NCI-H2081 treated with DMSO at 0.1 percent for 48 hours (cell line): ENCODE measurements at places on chromosomes 6 and 20.

- DNase-seq, result no peak
These were observed 1.9 kb downstream of the PNRC1 start for GRCh38 chr6:89082486-89082891.

DNA sequence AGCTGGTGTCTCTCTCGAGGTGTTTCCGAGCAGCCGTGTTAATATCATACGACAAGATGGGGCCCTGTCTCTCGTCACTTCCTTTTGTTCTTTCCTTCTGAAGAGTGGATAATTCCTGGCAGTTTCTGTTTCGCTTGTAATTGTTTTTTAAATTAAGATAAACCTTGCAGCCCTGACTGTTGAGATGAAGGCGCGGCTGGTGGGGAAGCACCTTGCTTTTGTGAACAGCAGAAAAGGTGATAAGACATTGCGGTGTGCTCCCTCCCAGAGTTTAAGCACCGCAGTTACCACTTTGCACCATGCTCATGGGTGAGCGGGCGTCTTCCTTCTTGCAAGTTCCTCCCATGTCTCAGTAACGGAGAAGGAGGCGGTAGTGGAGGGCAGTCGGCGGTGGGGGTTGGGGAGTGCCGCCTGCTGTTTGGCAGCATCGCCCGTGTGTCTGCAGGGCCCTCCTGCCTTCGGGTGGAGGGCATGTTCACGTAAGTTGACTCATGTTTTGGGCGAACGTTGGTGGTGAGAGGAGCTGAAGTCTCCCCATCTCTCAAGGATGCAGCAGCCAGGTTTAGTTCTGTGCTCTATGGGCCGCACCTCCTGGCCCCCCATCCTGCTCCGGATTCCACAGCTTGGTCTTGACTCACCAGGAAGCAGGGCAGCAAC lies 345.9 kb downstream of the TAF4 start:
- no peak for DNase-seq

GRCh38 chr20:63835021-63835858 lies 4.2 kb upstream of the ZBTB46 start:
- DNase-seq, result no peak

GRCh38 chr6:145891126-145891525 lies 73.0 kb downstream of the SHPRH start:
- no peak for DNase-seq

GRCh38 chr20:56711018-56711417 lies 81.9 kb downstream of the TFAP2C start:
- no peak for DNase-seq

GRCh38 chr6:139679516-139680179 lies 305.2 kb upstream of the CITED2 start:
- no peak for DNase-seq

DNA sequence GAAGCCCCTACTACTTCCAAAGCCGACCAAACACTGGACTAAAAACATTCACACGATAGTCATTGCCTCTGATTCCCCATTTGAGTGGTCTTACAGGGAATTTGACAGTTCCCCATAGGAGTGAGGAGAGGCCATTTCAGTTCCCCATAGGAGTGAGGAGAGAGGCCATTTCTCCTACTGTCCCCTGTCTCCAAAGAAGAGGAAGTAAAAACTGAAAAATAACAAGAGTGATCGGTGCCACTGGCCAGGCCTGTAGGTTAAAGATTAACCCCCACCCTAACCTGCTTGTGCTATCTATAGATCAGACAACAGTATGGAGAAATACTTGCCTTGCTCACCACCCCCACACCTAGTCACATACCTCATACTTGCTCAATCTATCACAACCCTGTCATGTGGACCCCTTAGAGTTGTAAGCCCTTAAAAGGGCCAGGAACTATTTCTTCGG lies 204.0 kb upstream of the MOCS1 start:
- no peak for DNase-seq

DNA sequence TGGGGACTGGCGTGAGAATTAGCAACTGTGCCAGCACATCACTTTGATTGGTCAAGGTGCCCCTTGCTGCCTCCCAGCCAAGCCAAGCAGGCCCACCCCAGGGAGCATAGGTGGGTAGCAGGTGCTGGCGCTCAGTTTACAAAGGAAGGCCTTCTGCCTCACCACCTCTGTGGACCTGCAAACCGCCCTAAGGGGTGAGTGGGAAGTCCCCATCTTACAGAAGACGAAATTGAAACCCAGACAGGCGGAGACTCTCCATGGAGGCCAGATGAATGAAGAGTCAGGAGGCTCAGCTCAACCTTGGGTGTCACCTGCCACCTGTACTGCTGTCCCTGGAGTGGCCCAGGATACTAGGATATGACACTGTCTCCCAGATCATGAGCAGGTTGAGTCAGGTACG lies 21.5 kb upstream of the MAS1L start:
- DNase-seq, result no peak

GRCh38 chr6:122580737-122581136 lies 29.5 kb upstream of the PKIB start:
- no peak for DNase-seq

DNA sequence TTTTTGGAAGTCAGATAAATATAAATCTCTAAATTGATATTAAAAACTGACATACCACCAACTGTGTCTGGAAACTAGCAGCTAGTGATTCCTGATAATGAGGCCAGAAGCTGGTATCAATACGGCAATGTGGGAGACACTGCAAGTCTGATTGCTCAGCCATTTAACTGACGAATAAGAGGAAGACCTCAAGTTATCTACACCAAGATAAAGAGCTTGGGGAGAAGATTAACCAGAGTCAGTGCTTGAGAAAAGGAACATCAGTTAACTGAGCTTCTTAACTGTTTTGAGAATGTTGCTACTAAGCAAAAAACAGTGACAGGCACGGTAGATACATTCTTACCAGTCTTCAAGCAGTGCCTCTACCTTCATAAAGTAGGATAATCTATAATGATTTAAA lies 140.4 kb upstream of the TENT5A start:
- DNase-seq, result no peak

GRCh38 chr6:98944598-98945081 lies 3.1 kb downstream of the FBXL4 start:
- DNase-seq, result no peak

GRCh38 chr6:166516251-166516884 lies 70.1 kb downstream of the RAMACL start:
- DNase-seq, result no peak

DNA sequence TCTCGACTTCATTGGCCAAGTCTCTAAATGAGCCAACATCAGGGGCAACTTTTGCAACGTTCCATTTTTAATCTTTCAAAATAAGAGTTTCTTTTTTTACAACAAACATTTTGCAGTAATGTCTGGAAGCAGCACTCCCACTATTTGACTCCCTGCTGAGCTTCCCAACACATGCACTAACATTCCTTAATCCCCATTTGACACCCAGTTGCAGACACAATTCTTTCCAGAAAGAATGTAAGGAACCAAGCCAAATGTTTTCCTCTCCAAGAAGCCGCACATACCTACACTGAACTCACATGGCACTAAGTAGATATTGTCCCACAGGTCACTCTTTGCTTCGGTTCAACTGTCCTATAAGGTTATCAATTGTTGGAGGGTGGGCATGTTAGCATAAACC lies 165.6 kb downstream of the GRM1 start:
- no peak for DNase-seq

DNA sequence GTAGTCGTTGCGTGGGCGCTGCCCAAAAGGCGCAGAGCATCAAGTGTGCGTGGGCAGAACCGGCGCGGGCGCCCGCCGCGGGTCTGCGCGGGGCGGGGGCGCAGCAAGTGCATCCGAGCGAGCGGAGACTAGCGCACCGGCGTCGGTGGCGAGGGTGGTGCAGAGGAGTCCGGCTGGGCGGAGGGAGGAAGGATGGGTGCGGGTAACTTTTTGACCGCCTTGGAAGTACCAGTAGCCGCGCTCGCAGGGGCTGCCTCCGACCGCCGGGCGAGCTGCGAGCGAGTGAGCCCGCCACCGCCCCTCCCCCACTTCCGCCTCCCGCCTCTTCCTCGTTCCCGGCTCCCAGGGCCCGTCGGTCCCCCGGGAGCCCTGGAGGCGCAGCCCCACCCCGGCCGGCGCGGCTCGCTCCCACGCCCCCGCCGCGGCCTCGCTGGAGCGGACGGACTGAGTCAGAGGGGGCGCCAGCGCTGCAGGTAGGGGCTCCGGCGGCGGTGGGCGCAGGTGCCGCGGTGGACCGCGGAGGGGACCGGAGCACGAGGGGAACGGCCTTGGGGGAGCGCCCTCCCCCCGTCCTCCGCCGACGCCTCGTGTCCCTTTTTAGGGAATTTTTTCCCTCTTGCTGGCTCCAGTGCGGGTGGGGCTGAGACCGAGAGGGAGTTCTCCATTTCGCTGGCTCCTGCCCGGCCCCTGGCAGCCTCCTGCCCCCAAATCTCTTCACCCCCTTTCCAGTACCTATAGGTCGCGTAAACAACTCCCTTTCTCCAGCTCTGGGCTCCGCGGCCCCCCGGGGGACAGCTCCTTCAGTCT lies 1.6 kb upstream of the DBNDD2 start:
- no peak for DNase-seq

DNA sequence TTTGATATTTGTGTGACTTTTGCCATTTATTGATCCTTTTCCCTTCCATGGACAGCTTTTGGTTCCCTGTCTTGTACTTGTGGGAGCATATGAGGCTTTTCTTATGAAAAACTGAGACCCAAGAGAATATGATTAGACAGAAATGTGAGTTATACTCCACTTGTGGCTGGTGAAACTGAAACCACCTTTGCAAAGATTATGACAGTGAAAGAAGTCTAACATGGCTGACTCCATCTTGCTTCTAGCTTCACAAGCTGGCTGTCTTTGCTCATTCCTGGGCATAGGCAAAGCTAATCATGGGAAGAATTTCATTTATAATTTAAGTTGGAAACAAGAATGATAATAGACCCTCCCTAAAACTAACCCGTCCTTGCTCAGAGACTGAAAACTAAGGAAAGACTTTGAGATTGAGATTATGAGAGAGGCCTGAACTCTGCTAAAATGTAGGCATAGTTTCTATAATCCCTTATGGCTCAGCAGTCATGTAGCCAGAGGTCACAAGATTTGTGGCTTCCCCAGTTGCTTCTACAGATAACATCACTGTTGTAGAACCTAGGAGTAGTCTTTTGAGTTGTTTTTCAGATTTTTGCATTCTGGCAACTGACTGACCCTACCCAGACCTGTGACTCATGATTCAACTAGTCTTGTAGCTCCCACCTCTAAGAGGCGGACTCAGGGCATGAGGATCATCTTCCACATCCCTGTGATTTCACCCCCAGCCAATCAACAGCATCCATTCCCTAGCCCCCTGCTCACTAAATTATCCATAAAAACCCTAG lies 50.9 kb upstream of the CD2AP start:
- DNase-seq, result no peak

DNA sequence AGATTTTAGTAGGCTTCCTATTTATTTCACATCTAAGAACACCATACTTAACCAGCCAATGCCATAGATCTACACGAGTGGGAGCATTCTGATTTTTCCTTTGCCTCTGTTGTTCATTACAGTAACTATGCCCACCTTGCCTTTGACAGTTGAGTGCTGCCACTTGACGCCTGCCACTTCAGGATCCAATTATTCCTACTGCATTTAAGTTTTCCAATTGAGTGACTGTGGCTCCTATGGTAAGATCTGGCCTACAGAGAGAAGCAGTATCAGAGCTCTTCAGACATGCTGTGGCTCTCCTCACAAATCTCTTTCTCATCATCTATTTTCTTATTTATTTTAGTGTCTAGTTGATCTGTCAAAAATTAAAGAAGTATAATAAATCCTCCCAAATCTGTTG lies 403.0 kb upstream of the SPTLC3 start:
- DNase-seq, result no peak

GRCh38 chr6:16130437-16130891 lies 1.6 kb downstream of the MYLIP start:
- no peak for DNase-seq

DNA sequence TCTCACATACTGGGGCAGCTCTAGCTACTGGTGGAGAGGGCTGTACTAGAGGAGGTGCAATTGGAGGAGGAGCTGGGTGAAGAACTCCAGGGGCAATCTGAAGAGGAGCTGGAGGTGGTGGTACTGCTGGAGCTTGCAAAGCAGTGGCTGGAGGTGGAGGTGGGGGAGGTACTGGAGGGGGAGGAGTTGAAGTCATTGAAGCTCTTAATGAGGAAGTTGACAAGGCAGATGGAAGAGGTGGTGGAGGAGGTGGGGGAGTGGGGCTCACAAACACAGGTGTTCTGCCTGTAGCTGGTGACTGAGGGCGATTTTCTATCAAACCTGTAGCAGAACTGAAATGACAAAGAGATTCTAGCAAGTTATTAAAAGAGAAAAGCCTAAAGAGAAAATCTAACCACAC lies 77.6 kb downstream of the WASF1 start:
- no peak for DNase-seq

GRCh38 chr6:169499848-169500247 lies 202.0 kb downstream of the WDR27 start:
- no peak for DNase-seq

GRCh38 chr6:156866220-156867015 lies 89.2 kb downstream of the ARID1B start:
- no peak for DNase-seq

GRCh38 chr20:50428097-50428828 lies 81.9 kb upstream of the PTPN1 start:
- DNase-seq, result no peak

DNA sequence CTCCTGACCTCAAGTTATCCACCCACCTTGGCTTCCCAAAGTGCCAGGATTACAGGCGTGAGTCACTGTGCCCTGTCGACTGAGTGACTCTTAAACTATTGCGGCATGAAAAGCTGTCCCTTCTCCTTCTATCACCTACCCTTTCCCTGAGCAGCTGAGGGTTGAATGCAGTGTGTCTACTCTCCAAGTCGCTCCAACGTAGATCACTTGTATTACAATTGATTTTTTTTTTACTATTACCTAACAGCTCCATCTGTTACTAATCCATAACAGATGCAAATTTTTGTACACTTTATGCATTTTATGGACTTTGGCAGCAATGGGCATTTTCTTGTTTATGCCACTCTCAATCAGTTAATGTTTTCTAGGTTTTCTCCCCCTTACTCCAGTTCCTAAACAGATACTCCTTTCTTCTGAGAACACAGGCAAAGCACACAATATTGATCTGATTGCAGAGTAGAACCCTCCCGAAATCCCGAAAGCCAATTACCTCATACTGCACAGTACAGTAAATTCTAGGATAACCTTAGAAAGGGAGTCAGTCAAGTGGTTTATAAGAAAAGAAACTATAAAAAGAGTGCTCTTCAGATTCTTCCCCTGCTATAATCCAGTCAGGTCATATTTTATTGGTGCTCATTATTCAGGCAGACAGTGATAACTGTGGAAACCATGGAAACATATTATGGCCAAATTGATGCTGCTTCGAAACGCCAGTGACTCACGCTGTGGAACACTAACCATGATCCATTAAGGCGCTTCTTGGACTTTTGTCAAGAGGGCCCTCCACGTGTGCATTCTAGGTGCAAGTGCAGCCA lies 273.0 kb downstream of the ADGB start:
- no peak for DNase-seq
